ENCODE measurements at places on chromosomes 4 and X.

GRCh38 chr4:105306158-105306781 is 159.6 kb downstream of the TET2 start:
- DNase-seq, result no peak

DNA sequence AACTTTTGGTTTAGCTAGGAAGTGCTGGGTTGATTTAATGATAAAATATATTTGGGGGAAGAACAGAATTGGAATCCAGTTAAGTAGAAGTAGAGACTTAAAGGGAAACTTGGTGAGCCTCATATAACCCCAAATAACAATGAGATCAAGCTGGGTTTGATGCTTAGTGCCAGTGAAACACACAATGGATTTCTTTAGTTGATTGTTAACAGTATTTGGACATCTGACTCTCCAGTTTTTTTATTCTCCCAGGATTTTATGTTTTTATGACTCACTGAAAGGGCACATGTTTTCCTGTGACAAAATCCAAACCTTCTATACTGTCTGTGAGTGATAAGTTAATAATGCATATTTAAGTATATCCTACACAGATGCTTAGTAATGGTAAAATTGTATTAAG is 2.7 kb upstream of the NEUROG2 start:
- no peak for DNase-seq

DNA sequence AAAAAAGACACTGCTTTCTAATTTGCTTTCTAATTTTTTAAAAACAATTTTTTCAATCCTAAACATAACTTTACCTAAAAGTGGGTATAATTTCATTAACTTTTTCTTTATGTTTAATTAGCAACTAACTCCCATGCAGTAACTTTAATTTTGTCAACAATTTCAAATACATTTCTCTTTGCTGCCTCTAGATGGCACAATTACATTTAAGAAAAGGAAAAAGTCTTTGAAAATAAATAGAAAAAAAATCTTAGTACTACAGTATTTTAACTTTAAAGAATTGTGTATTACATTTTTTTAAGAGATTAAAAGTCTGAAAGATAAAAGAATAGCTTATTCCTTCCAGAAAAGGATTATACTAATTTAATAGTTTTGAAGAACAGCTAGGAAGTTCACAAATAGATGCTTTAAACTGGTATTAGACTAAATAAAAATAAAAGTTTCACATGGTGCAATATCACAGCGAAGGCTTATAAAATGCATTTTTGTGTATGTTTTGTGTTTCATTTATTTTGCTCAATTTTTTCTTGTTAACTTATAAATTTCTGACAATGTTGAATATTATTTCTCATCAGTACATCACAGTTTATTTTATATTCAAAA is 105.1 kb downstream of the ADGRA3 start:
- DNase-seq, result no peak

GRCh38 chr4:100895556-100896197 is 377.9 kb upstream of the EMCN start:
- no peak for DNase-seq

DNA sequence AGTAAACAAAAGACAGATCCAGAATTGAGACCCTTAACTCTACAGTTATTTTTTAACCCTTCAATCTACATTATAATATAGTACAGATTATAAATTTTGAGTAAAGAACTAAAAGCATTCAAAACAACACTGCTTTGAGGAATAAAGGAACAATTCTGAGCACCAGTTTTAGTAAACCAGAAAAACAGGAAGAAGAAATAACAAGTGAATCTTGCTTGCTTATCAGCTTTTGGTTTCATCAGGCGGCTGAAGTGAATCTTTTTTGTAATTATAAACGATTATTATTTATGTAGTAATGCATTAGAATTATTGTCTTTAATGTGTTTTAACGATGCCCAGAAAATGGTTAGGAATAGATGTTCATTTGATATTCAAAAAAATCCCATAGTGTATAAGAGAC is 305.4 kb downstream of the ARAP2 start:
- no peak for DNase-seq

DNA sequence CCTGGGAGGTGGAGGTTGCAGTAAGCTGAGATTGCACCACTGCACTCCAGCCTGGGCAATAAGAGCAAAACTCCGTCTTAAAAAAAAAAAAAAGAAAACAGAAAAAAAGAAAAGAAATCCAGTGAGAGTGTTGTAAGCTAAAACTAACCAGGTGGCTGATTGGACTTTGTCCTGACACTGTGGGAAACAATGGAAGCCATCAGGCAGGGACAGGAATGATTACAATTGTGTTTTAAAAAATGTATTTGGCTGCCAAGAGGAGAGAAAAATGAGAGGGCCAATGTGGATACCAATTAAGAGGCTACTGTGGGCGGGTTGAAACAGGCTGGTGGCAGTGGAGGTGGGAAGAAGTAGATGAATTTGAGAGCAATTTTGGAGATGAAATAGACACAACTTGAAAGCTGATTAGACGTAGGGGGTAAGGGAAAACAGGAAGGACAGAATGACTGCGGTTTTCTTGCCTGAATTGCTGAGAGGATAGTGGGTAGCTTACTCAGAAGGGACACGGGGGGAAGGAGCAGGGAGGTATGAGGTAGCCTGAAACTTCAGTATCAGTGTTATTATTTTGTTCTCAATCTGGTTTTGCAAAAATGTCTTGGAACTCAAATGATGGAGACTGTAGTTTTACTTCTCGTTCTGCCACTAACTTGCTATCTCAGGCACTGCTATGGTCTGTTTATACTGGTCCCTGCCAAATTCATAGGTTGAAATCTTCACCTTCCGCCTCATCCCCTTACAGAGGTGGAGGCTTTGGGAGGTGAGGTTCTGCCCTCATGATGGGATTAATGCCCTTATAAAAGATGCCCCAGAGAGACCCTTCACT is 45.6 kb upstream of the CHRNA9 start:
- DNase-seq, result no peak

DNA sequence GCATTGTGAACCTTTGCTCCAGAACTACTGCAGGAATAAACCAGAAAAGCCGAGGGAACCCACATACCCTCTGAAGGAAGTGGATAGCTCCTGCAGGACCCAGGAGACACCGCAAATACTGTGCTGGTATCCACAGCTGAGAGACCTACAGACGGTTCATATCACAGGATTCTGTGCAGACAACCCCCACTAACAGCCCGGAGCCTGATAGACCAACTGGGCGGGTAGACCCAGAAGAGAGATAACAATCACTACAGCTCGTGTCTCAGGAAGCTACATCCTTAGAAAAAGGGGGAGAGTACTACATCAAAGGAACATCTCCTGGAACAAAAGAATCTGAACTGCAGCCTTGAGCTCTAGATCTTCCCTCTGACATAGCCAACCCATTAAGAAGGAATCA is 150.8 kb downstream of the FRAS1 start:
- DNase-seq, result no peak

- DNase-seq, result peak; percentile 49
Measured at GRCh38 chr4:33850371-33850902, 2393.9 kb downstream of the ARAP2 start.

GRCh38 chr4:142840516-142841123 is 5.5 kb downstream of the INPP4B start:
- no peak for DNase-seq

Measured in HFF-Myc (cell line).